ENCODE measurements at places on chromosomes 12 and 14.

DNA sequence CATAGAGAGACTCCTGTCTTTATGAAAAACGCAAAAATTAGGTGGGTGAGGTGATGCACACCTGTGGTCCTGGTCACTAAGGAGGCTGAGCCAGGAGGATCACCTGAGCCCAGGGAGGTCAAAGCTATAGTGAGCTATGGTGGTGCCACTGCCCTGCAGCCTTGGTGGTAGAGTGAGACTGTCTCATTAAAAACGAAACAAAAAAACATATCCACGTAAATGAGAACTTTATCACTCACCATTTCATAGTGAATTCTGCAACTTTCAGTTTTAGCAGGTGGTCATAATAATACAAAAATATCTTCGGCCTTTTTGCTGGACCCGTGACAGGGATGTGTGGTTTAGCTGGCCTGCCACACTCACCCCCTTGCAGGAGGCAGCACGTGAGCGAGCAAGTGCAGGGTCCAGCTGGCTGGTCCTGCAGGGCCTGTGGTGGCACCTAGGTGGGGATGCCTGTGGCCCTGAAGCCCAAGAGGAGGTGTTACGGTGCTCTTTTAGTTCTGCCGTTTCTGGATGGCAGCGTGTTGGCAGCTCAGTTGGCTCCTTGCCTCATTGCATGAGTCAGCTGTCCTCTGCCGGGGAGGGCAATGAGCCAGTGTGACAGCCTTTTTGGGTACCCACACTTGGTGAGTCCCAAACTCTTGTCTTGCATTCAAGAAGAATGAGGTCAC is 1330.7 kb upstream of the TMEM132C start:
- DNase-seq, result no peak

DNA sequence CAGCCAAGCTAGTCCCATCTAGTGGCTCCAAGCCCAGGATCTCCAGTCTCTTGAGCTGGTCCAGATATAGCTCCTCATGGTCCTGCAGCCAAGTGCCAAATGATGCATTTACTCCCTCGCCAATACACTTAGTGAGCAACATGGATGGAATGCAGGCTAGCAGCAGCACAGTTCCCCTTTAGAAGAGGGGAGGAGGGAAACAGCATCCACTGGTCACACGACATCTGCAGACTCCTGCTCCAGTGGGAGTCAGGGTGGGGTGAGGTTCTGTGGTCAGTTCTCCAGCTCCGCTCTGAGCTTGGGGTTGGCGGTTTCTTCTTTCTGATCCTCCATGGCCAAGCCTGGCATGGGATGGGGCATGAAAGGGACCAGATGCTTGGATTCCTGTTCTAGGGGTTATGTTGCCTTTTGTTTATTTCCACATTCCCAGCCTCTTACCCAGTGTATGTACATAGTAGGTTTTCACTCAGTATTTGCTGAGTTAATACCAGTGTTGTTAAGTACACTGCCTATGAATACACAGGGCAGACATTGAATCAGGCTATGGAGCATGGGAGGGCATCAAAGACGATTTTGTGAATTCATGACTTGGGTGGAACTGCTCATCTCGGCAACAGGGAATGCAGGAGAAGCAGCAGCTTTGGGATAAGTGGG is 57.3 kb downstream of the GALNT16 start:
- no peak for DNase-seq

GRCh38 chr12:64400041-64400440 is 4.2 kb upstream of the XPOT start:
- no peak for DNase-seq

DNA sequence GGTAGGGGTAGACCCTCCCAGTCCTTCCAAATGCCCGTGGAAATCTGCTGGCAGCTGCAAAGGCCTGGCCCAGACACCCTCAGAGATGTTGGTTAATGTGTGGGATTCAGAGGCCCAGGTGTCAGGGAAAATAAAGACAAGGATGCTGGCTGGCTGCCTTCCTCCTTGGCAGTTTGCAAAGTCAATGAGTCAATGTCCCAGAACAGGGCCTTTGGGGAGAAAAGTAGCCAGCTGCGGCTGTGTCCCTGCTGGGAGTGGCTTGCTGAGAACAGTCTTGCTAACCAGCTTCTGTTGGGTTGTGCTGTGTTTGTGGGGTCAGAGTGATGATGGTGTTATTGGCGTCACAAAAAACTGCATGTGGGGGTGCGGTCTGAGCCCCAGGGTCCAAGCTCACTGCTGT is 29.2 kb downstream of the GLRX5 start:
- DNase-seq, result no peak

DNA sequence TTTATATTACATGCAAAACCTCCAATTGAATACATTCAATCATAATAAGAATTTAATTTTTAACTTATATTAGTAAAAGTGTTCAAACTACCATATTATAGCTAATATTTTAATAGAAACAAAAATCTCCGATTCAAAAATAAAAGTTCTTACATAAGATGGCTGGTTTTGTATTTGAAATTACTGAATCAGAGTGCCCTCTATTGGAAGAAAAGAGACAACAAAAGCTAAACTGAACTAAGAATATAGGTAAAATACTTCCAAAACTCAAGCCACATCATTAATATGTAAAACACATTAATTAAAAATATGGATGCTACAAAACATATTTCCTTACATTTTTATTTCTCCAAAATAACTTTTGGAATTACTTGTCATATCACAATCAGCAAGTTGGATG is 120.3 kb downstream of the GARIN6 start:
- DNase-seq, result no peak

GRCh38 chr14:75631453-75631831 is 29.2 kb downstream of the ERG28 start:
- DNase-seq, result no peak

- no peak for DNase-seq
These were observed at the start of gene ACACB for GRCh38 chr12:109115758-109116610. ACACB (plus strand) TSS chr12:109116587; CDS start chr12:109139406, 22,819 bp downstream.

DNA sequence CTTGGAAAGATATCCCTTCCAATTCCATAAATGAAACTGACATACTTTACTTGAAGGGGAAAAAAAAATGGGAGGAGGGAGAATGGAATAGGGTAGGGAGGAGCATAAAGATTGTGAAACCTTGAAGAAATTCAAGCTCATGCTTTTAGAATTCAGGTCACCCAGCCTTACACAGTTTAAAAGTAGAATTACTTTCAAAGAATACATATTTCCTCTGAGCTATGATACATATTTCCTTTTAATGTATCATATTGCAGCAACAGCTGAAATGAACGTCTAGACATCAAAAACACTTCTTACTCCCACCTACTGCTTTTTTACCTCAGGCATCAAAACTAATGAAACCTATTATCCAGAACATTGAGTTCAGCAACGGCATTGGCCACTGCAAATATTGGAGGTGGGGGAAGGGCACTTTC is 156.0 kb downstream of the MED13L start:
- DNase-seq, result no peak

DNA sequence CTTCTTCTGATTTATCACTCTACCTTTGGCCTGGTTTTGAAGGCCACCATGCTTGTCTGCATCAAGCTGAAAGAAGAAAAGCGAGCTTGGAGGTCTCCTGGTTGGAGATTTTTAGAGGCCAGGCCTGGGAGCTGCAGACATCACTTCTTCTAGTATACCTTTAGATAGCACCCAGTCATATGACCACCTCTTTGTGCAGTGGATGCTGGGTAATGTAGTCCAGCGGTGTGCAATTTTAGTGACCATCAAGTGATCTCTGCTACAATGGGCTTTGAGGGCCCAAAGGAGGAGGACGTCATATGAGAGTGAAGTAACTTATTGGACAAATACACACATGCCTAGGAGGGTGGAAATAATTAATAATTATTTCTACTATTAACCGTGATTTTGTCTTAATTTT is 15.2 kb upstream of the WNT5B start:
- DNase-seq, result no peak

GRCh38 chr14:57712698-57713097 is 153.2 kb downstream of the SLC35F4 start:
- no peak for DNase-seq

DNA sequence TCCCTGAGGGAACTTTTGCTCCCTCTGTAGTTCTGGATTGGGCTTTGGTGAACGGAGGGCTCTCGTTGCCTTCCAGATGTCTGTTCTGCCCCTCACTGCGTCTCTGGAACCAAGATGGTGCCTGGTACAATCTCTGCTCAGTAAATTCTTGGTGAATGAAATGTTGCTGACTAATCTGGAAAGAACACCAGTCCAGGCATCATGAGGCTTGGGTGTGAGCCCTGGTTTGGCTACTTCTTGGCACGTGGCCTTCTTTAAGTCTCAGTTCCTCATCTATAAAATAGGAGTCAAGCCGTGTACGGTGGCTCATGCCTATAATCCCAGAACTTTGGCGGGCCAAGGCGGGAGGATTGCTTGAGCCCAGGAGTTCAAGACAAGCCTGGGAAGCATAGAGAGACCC is 4.3 kb downstream of the HHIPL1 start:
- no peak for DNase-seq

DNA sequence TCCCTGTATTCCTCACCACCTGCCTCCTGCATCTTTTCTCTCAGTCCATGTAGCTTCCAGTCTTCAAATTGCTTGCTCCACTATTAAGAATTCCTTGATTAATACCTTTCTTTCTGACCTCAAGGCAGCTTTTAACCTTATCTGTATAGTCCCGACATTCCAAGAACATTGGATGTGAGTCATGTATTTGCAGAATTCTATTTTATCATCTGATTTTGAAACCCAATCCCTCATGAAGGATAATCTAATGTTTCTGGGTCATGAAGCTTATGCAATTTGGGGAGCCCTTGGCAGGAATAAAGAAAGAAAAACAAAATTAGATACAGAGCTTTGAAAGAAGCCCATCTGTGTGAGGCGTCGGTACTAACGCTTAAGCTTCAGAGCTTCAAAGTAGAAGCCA is 63.4 kb upstream of the CCND2 start:
- DNase-seq, result no peak

- no peak for DNase-seq
These were observed 710.2 kb downstream of the TRHDE start for GRCh38 chr12:72982356-72982755.

GRCh38 chr14:75428230-75429104 is 645 bp downstream of the JDP2 start:
- DNase-seq, result no peak

- no peak for DNase-seq
These were observed 87.7 kb downstream of the PELI2 start for GRCh38 chr14:56205881-56206280.

- no peak for DNase-seq
These were observed 1.4 kb upstream of the ARID2 start for GRCh38 chr12:45727980-45728629.

- DNase-seq, result no peak
These were observed 33.6 kb downstream of the SENP1 start for GRCh38 chr12:48072266-48072665.

- no peak for DNase-seq
These were observed 316.8 kb downstream of the PAWR start for GRCh38 chr12:79373896-79374499.

- DNase-seq, result no peak
These were observed 18.0 kb upstream of the RFX4 start for GRCh38 chr12:106564678-106565329.

- no peak for DNase-seq
These were observed 9.3 kb upstream of the ESR2 start for GRCh38 chr14:64303471-64303917.

DNA sequence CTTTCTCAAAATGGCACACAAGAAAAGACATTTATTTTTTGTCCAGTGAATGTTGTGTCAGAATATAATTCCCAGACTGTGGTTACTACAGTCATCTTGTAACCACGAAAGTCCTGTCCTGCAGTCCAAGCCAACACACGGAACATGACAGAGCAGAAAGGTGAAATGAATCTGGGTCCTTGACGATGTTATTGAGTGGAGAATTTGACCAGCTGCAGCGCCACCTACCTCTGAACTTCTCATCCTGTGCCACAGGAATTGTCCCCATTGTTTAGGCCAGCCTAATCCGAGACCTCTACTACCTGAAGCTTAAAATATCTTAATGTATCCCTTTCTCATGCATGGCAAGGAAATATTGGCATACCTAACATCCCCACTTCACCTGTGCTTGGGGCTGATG is 64.1 kb upstream of the OTX2 start:
- DNase-seq, result no peak

DNA sequence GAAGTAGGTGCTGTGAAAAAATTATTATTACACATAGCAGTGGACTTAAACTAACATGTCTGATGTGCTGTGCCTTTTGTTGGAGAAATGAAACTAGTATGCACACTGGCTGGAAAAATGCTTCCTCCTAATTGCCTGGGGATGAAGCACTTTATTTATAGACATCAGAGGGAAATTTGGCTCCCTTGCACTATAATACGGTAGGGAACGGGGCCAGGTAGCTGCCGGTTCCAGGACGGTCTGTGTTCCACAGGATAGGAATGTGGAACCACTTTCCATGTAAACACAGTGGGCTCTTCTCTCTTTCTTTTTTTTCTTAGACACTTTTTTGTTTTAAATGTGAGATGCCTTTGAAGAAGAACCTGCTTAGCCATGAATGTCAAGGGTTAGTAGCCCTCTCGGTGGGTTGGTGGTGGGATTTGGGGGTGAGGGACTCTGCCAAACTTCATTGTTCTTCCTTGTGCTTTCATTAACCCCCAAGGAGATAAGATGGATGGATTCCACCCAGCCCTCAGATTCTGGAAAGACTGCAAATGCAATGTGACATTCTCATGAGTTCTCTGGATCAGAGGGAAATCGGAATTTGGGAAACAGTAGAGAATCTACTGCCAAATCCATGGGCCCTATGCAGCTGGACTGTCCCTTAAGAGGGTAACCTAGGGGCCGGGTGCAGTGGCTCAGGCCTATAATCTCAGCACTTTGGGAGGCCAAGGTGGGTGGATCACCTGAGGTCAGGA is 58.0 kb upstream of the GSC start:
- DNase-seq, result no peak

- DNase-seq, result no peak
These were observed 210.1 kb upstream of the PLXNC1 start for GRCh38 chr12:93938317-93938716.

DNA sequence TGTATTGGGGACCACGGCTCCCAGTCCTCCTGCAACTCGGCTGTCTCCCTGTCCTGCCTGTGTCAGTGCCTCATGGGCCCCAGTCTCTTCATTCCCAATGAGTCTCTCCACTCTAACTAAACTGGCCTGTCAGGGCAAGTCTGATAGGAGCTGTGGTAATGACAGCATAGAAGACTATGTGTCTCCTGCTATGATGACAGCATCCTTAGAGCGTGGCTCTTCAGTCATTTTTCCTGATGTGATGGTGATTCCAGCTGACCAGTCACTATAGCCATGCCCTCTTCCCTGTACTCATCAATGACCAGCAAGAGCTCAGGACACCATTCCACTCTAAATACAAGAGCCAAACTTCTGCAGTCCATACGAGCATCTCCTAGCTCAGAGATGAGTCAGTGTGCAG is 339.8 kb downstream of the PCNX1 start:
- DNase-seq, result no peak

GRCh38 chr14:39568809-39569538 is 136.7 kb upstream of the FBXO33 start:
- no peak for DNase-seq

- no peak for DNase-seq
These were observed 93.5 kb downstream of the GRIN2B start for GRCh38 chr12:13887779-13888388.

DNA sequence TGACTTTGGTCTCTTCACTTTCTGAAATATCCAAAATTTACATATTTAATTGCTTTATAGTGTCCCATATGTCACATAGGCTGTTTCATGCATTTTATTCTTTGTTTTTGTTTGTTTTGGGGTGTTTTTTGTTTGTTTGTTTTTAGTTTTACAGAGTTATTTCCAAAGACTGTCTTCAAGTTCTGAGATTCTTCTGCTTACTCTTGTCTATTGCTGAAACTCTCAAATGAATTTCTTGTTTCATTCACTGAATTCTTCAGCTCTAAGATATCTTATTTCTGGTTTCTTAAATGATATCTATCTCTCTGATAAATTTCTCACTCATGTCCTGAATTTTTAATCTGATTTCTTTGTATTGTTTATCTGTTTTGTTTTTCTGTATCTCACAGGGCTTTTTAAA is 412.0 kb upstream of the ATP2B1 start:
- DNase-seq, result no peak

All from stimulated activated CD8-positive, alpha-beta memory T cell treated with anti-CD3 and anti-CD28 coated beads, Interleukin-15, amount 100 ng/mL, for 24 hours (primary cell).